NCI-H2029 treated with DMSO at 0.1 percent for 48 hours (cell line): ENCODE measurements at places on chromosomes 2 and 18.

DNA sequence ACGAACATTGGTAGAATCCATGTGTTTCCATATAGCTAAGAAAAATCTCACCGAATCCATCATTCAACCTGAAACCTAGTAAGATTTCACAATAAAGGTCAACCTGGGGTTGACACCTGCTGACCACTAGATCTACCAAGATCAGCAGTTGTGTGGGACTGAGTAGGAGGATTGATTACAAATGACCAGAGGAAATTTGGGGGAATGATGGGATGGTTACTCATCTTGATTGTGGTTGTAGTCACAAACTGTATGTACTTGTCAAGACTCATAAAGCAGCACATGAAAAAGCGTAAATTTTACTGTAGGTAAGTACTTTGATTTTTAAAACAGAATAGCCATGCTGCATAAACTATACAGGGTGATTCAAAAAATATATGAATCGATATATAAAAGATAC is 14.7 kb downstream of the DAPL1 start:
- DNase-seq: no peak

GRCh38 chr2:239496700-239497099 is 95.9 kb upstream of the HDAC4 start:
- no peak for DNase-seq

DNA sequence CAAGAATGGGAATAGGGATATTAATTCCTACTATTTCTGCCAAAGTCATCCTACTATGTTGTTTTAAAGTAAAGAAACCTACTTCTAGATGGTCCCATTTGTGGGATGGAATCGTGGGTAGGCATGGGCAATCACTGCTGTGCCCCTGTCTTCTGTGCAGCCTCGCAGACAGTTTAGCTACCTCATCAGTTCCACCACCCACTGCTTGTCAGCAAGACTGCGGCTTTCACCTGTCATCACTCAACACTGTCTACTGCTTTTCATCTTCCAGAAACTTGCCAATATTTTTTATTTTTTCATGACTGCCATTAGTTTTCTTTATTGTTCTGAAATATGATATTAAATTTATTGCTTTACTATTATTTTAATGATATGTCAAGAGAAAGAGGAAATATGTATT is 368.1 kb upstream of the KYNU start:
- no peak for DNase-seq

DNA sequence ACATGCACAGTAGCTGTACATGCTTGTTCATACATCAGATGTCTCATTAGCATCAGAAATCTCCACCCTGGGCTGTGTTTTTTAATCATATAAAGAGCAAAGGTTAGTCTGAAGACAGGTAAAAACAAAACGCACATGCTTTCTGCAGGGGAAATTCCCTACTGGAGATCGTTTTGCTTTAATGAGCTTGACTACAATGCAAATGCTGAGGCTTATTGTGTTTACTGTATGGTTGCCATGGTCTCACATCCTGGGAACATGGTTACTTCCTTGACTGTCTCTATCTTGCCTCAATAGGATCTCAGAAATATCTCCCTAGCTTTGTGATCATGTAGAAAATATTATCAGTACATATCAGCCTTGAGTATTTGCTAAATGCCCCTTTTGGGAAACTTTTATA is 336.5 kb upstream of the TFPI start:
- no peak for DNase-seq

DNA sequence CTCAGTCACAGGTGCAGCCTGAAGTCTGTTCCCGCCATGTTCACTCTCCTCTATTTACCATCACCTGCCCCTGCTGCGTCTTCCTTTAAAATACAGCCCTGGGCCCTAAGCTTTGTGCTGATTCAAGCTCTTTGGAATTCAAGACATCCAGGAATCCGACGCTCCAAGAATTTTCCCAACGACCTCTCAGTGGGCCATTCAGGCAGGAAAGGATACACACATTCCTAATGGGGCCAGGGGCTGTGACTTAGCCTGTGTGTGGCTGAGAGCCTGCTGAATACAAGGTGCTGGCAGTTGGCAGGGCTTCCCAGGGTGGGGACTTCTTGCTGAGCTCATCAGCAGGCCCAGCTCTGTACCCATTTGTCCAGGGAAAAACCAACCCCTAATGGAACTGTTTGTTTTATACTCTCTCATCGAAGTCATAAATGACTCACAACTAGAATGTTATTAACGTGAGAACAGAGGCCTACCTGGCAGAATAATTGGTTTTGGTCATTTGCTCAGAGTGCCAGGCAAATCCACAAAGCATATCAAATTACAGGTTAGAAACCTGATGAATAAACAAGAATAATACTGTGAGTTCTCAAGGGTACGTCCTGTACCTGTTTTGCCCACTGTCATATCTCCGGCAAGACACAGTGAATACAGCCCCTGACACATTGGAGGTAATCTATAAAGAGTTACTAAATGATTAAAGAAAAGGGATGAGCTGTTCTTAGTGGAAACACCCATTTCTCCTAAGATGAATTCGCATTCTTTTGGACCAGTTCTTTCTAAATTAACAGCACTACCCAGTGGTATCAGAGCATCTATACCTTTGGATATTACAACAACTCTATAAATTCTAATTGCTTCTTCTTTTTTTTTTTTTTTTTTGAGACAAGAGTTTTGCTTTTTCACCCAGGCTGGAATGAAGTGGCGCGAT is 12.6 kb upstream of the KCMF1 start:
- peak; percentile 60 for DNase-seq

- DNase-seq: no peak
These were observed 172.0 kb downstream of the NDUFA10 start for GRCh38 chr2:239853121-239853520.

- no peak for DNase-seq
These were observed 99.0 kb downstream of the NCK2 start for GRCh38 chr2:105843476-105844374.

DNA sequence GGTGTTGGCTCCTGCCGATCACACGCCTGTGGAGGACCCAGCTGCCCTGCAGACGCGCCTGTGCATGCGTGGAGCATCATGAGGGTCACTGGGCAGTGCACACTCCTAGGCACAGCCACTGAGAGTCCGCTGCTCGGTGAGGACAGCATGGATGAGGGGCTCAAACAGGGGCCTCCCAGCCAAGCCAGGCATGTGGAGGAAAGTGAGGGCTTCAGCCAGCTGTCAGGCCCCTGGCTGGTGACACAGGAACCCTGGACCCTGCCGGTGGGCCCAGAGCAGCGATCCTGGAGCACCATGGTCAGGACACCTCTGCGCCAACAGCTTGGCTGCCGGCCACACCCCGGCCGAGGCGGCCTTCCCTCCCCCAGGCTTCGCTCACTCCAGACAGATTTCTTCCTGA is 171.2 kb downstream of the RTP5 start:
- DNase-seq: no peak

GRCh38 chr2:44230378-44230777 is 44.9 kb upstream of the SLC3A1 start:
- DNase-seq: no peak
